ENCODE measurements at places on chromosomes 2 and 18.

- DNase-seq, result peak; percentile 14
Measured at GRCh38 chr2:58762176-58762781, 521.2 kb upstream of the FANCL start.

GRCh38 chr2:231926761-231927565 is 767 bp upstream of the NPPC start:
- no peak for DNase-seq

GRCh38 chr2:57842531-57842930 is 204.1 kb upstream of the VRK2 start:
- no peak for DNase-seq

- no peak for DNase-seq
Measured at GRCh38 chr2:44247924-44248323, 27.4 kb upstream of the SLC3A1 start.

DNA sequence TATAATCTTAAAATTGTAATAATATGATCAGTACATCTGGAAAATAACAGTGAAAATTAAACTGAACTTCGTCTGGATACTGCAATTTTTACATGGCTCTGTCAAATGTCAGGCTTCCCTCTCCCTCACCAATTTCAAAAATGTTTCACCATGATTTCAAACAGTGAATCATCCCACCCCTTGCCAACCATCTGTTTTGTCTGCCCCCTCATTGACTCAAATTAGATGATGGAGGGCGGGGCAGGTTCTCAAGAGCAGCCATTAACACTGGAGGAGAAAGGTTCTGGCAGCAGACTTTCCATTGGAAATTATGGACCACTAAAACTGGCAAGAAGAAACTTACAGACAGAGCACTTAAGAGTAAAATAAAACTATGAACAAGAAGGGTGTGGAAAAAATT is 1195.7 kb upstream of the ZEB2 start:
- no peak for DNase-seq

GRCh38 chr2:5175231-5175630 is 517.0 kb upstream of the SOX11 start:
- no peak for DNase-seq

- no peak for DNase-seq
Measured at GRCh38 chr2:689877-690510, 12.8 kb upstream of the TMEM18 start.

- DNase-seq, result no peak
Measured at GRCh38 chr2:205477016-205477705, 205.1 kb upstream of the NRP2 start.

- DNase-seq, result no peak
Measured at GRCh38 chr2:211901226-211901846, 637.3 kb downstream of the ERBB4 start.

- no peak for DNase-seq
Measured at GRCh38 chr2:202815548-202816360, 55.8 kb downstream of the ICA1L start.

GRCh38 chr2:14303366-14304115 is 329.0 kb upstream of the LRATD1 start:
- DNase-seq, result no peak

- DNase-seq, result no peak
Measured at GRCh38 chr2:75055820-75056675, 97.6 kb downstream of the POLE4 start.

DNA sequence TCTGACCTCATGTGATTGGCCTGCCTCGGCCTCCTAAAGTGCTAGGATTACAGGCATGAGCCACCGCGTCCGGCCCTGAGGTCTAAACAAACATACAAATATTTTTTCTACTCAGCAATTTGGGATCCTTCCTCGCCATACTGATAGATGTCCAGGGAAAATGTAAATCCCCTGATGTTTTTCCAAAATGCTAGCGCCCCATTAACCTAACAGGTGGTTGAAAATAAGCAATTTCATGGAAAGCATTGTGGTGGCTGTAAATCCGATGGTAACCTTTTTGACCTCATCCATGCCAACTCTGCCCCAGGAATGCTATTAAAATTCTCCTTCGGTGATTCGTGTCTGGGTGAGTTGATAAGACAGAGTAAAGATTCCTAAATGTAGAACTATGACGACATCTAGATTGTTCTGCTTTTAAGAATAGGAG is 19.3 kb downstream of the GEMIN6 start:
- DNase-seq, result no peak

DNA sequence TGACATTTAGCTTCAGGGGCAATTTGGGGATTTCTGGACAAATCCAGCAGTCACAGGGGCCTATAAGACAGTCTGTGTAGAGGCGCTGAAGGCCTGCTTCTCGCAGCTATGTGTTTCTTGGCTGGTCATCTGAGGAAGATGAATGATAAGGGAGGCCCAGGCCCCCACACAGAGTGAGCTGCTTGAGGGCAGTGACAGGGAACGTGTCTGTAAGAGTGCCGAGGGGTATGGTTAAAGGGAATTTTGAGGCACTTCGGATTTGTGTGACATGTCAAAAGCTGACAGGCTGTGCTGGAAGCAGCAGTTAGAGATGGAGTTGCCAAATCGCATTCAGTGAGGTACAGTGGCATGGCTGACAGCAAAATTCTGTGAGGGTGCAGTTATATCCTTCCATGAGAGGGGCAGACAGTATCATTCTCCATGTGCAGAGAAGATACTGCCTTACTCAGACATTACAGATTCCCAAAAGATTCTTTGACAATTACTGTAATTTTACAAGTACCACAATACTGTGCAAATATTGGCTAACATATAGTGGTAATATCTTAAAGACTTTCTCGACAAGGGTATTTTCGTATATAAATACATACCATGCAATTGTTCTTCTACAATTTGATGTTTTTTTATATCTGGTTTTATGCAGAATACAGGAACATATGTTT is 74.0 kb downstream of the CERS6 start:
- no peak for DNase-seq

GRCh38 chr2:31693882-31694281 is 113.1 kb upstream of the SRD5A2 start:
- DNase-seq, result no peak

- no peak for DNase-seq
Measured at GRCh38 chr18:43563780-43564179, 286.5 kb upstream of the SYT4 start.

GRCh38 chr2:85682378-85682777 is 11.8 kb upstream of the GNLY start:
- no peak for DNase-seq

DNA sequence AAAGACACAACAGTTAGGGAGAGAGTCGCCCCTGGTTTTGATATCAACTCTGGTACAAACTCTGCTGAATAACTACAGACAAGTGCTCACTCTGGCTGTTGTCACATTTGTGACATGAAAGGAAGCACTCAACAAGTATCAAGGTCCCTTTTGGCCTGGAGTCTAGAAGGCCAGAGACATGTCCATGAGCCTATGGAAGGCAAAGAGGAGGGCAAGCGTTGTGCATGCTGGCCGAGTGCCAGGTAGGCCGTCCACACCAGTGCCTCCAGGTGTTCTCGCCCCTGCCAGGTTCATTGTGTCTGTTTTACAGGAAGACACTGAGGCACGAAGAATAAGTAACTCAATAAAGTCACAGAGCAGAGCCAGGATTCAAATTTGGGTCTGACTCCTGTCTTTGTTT is 21.1 kb downstream of the ILKAP start:
- no peak for DNase-seq

DNA sequence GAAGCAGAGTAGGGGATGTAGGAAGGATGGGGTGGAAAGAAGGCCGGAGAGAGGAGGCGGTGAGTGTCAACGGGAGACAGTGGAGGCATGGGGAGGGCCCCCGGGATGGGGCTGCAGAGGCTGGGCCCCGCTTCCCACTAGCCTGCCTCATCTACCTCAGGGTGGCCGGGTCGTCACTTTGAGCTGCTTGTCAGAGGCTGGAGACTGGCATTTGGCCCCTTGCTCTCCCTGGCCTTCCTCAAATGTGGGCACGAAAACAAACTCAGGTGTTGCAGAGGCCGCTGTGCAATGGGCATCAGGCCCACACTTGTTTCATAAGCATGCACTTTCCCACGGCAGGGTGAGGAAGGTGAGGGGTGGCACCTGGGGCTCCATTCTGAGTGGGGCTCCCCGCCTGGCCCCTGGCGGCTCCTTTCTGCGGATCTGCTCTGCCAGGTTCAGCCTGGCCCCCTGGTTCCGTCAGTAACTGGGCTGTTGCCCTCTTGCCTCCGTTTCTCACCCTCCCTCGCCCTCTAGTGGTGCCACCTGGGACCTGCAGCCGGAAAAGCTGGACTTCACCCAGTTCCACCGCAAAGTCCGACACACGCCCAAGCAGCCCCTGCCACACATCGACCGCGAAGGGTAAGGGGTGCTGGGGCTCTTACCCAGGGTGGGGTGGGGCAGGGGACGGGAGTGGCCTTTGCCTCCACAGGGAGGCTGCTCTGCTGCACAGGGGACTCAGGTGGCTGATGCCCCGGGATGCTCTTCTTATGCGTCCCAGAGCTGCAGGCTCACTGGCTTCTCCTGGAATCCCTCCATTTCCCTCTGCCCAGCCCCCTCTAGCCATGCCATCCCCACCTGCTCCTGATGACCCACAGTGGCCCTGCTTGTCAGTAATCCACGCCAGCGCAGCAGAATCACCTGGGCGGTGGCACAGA is 125.4 kb downstream of the CTIF start:
- peak; percentile 32 for DNase-seq

DNA sequence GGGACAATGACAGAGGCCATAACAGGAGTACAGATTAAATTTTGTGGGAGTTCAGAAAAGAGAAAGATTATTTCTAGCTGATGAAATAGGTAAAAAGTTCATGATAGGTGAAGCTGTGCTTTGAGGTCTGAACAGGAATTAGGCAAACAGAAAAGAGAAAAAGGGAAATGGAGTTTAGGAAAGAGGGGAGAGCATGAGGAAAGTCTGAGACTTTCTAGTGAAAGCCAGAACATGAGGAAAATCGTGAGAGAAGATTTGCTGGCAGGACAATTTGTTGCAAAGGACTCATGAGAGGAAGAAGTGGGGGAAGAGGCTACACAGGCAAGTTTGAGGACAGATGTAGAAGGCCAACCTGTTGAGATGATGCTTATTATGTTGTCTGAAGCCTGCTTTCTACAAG is 6.3 kb upstream of the CHN1 start:
- DNase-seq, result no peak

- no peak for DNase-seq
Measured at GRCh38 chr2:101253703-101254450, 1.2 kb downstream of the CNOT11 start.

- no peak for DNase-seq
Measured at GRCh38 chr18:11807233-11807632, 44.0 kb upstream of the CHMP1B start.

GRCh38 chr2:8501061-8501720 is 180.7 kb upstream of the ID2 start:
- DNase-seq, result no peak

DNA sequence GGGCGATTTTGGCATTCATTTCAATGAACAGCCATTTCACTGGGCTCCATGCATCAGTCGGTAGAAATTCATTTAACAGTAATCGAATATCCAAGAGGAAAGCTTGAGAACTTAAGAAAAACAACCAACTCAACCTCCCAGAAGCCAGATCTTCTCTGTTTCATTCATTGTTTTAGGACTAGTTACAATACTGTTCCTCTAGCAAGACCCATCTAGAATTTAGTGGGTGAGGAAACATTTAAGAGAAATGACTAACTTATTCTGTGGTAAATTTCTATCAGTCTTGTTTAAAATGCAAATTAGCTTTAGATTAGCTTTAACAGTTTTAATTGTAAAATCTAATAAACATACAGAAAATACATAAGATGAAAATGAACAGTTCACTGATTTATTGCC is 81.4 kb upstream of the SMAD7 start:
- DNase-seq, result no peak

GRCh38 chr2:62455957-62456692 is 49.9 kb downstream of the TMEM17 start:
- no peak for DNase-seq

DNA sequence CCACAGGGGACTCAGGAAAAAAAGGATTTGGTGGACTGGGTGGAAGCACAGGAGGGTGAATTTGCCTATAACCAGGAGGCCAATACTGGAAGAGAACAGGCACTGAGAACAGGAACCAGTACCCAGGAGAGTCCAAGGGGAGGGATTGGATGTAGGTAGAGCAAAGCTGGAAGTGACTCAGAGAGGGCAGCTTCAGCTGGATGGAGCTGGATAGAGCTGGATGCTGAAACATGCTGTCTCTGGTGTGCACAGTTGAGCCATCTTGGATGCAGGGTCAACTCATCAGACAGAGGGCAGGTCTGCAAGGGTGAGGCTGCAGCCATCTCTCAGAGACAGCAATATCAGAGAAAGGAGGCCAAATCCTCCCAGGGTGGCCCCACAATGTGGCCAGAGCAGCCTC is 134.0 kb downstream of the GALNT14 start:
- DNase-seq, result no peak

- DNase-seq, result peak; percentile 6
Measured at GRCh38 chr2:68108120-68108519, 45.3 kb upstream of the C1D start.

- DNase-seq, result no peak
Measured at GRCh38 chr2:176128982-176129796, at the start of gene HOXD8. Gene HOXD8 (plus strand): TSS chr2:176129705. CDS start chr2:176130367, 662 bp downstream.

GRCh38 chr2:121080013-121080772 is 204.8 kb downstream of the TFCP2L1 start:
- DNase-seq, result no peak

GRCh38 chr18:5884375-5884774 is 10.9 kb downstream of the TMEM200C start:
- DNase-seq, result no peak

- no peak for DNase-seq
Measured at GRCh38 chr18:55555395-55556027, 32.5 kb downstream of the TCF4 start.

GRCh38 chr2:16141641-16141921 is 201.2 kb downstream of the MYCN start:
- no peak for DNase-seq

- DNase-seq, result no peak
Measured at GRCh38 chr2:230784795-230785194, 72.2 kb downstream of the CAB39 start.

DNA sequence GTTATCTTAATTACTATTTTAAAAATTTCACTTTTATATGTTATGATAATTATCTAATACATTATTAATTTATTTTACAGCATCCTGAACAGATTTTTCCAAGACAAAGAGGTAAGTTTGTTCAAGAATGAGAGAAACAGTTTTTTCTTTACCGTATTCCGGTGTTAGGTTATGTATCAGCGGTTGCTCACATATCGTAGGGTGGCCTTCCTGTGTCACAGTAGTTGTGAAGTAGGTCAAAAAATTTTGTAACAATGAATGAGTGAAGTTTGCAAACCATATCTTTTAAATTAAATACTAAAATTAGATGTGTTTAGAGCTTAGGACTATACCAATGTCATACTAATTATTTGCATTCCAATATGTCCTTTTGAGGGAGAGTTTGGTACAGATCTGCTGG is 33.5 kb downstream of the MRPS9 start:
- no peak for DNase-seq
